Motor neuron (in vitro differentiated cells): ENCODE measurements at places on chromosomes 2 and 18. TPM values are rescaled to one million over a fixed set of nuclear protein-coding genes. Genes with fewer than 3 reads are reported as not detected.

LYPD6 gene
- 2.6 and 2.7 TPM in 2 replicates for total RNA-seq

KATNAL2 gene
- total RNA-seq = 8.8 and 15.3 TPM in 2 replicates

OR6B3 gene
- total RNA-seq = 0.87 and 1.1 TPM in 2 replicates

SCN7A gene
- total RNA-seq = 0.32 TPM in 1 of 2 replicates, not detected in the other

COX5B gene
- total RNA-seq = 256 and 342 TPM in 2 replicates

DNA sequence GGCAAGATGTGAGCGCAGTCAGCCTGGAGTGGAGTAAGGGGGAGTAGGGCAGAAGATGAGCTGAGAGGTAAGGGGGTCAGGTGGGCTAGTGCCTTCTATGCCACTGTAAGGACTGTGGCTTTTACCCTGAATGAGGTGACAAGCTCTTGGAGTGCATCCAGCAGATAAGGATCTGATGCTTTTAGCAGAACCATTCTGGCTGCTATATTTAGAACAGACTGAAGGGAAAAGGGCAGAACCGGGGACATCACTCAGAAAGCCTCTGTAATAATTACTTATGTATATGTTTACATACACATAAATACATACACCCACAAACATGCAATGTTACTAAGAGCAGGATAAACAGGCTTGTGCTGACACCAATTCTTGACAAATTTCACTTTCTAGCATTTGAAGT, 124.8 kb downstream of the DTNB start:
- no peak for ATAC-seq

DNA sequence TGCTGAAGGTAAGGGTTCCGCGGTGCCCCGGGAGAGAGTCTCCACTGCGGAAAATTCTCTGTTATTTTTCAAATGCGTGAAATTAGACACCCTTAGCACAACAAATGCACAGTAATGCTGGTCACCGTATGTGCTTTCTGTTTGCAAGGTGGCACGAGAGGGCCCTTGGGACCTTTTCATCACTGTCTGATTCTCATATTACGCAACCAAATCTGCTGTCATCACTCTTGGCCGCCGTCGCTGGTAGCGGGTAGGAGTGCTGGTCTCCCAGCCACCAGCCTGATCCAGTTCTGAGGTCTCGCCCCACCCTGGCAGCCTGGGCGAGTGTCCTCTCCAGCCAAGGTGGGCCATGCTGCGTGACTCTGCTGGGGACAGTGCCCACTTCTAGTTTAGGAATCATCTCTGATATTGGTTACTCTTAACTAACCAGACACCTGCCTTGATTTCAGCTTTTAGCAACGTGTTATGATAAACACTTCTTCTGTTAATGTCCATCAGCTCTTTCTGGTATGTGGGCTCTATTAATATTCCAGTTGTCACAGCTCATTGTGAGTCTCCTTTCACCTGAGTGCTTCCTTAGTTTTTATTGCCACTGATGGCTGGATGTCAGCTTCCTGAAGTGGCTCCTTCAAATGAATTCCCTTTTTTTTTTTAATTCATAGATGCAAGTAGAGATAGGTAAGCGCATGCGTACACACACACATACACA, 199.4 kb downstream of the GBX2 start:
- peak; percentile 93 for ATAC-seq

DNA sequence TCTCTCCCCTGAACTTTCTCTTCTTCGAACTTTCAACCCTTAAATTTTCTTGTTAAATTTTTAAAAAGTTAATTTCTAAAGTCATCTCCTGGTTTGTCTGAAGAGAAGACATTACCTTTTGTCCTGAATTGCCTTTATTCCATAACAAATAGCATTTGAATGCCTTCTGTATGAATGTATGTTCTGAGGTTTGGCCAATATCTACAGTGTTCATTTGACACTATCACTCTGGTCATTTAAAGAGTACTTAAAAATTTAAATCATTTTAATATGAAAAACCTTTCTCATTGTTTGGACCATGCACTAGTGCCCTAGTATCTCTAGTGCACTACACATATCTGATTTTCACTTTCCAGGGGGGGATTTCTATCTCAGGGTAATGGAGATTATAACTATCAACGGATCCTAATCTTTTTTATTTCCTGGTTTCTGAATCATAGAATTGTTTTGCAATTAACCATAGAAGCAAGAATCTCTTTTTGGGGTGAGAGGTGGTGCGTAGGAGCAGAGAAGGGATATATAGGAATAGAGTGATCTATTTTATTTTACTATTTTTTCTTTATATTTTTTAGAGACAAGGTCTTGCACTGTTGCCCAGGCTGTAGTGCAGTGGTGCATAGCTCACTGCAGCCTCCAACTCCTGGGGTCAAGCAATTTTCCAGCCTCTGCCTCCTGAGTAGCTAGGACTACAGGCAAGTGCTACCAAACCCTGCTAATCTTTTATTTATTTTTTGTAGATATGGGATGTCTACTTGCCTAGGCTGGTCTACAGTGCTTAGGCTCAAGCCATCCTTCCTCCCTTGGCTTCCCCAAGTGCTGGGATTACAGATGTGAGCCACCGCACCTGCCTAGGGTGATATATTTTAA, 25.5 kb downstream of the TANC1 start:
- ATAC-seq = no peak

- ATAC-seq = no peak
Observed at GRCh38 chr2:159032146-159032545, 63.7 kb downstream of the TANC1 start.

DNA sequence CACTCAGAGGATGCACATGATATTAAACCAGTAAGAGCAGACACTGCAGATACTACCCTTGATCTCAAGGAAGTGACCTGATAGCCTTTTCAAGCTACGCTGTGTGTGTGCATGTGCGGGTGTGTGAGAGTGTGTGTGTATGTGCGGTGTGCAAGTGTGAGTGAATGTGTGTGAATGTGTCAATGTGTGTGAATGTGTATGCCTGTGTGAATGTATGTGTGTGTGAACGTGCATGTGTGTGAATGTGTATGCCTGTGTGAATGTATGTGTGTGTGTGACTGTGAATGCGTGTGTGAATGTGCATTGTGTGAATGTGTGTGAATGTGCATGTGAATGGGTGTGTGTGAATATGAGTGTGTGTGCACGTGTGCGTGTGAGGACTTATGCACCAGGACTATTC, 53.8 kb downstream of the KCNG2 start:
- no peak for ATAC-seq

DNA sequence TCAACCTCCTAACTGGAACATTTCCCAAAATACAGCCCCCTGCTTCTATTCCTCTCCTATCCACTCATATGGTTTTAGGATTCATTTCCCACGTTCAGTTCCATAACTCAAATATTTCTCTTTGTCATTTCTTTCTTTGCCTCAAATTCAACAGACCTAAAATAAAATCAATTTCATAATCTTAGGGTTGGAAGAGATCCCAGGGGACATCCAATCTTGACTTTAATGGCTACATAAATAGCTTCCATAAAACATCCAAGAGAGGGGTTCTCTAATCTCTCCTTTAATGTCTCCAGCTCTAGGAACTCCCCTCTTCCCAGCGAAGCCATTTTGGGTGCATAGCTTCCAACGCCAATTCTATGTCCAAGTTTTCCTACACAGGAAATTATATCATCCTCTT, 33.8 kb downstream of the RBKS start:
- ATAC-seq = no peak

- ATAC-seq = no peak
Observed at GRCh38 chr18:30432349-30432748, 610.2 kb downstream of the DSC3 start.

GRCh38 chr2:238873841-238874240, 26.0 kb downstream of the TWIST2 start:
- no peak for ATAC-seq

- peak; percentile 62 for ATAC-seq
Observed at GRCh38 chr18:67525328-67526099, 9.0 kb upstream of the DSEL start.

DNA sequence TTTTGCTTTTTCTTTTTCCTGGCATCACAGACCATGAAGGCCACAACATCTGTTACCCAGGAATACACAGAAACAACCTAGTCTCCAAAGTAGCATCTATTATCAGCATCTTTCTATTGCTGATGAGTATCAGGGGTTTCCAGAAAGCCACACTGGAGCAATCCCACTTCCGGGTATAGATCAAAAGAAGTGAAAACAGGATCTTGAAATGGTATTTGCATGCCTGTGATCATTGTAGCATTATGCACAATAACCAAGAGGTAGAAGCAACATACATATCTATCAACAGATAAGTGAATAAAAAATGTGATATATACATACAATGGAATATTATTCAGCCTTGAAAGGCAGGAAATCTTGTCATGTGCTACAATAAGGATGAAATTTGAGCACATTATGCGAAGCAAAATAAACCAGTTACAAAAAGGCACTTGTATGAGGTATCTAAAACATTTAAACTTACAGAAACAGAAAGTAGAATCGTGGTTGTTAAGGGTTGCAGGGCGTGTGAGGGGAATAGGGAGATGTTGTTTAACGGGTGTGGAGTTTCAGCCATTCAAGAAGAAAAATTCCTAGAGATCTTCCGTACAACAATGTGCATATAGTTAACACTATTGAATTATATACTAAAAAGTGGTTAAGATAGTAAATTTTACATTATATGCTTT, 115.1 kb downstream of the KCNE4 start:
- ATAC-seq = peak; percentile 83

DNA sequence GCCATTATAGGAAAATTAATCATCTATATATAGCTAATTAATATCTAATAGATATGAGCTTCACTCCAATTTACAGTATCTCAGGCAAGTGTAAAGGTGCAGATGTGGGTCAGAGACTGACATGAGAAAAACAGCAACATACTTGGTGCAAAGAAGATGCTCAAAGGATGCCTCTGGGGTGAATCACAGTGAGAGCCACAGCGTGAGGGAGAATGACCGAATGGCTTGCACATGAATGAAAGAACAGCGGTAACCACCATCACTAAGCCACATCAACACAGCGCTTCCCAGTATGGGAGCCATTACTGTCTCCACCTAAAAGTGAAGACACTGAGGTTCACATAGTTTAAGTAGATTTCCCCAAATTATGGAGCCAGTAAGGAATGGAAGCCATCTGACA, 423.4 kb upstream of the ID2 start:
- no peak for ATAC-seq

- no peak for ATAC-seq
Observed at GRCh38 chr18:23867006-23867405, 147.5 kb upstream of the TTC39C start.

- ATAC-seq = peak; percentile 51
Observed at GRCh38 chr2:64268330-64269048, 124.3 kb upstream of the PELI1 start.

DNA sequence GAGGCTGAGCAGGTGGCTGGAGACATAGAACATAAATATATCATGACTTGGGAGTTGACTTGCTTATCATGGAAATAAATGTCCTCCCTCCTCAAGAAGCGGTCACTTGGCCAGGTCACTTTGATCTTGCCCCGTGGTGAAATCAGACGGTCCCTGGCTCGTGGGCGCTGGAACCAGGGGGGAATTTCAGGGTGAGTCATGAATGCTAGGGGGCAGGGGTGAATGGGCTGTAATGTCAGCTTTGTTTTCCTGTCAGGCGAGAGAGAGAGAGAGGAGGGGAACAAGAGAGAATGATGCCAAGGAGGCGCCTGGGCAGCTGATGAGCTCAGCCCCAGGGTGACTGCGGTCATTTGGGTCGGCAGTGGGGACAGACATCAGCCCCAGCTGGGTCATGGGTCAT, 47.7 kb downstream of the RRM2 start:
- ATAC-seq = peak; percentile 41

DNA sequence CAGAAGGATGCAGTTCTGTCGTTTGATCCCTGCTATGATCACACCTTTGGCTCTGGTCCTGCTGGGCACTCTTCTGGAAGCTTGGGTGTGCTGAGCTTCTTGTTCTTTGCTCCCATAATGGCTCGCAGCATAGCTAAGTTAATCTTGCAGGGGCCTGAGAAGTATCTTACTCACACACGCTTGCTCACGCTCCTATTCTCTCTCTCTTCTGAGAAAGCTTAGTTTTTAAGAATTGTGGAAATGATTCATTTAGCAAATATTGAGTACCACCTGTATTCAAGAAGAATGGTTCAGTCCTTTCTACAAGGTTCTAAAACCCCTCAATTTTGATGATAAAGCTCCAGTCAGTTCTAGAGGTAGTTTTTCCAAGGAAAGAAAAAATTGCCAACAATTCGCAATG, 40.6 kb downstream of the XRCC5 start:
- no peak for ATAC-seq

- ATAC-seq = peak; percentile 51
Observed at GRCh38 chr18:8052237-8052701, 485.2 kb downstream of the PTPRM start.

- no peak for ATAC-seq
Observed at GRCh38 chr2:237474442-237474911, 12.6 kb upstream of the MLPH start.

DNA sequence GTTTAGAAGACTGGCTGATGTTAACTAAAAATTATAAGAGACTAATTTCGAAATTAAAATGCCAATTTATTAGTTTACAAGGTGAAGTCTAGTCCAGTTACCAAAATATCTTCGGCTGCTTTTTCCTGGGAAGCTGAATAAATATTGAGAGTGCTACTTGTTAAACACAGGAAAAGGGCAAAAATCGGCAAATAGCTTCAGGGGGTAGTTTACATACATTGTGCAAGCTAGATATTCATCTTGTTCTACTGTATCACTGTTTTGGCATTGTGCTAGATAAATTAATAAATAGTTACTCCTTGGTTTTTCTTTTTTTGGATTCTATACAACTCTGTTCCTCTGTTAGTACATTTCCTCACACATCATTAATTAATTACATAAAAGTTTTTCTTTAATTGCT, 29.3 kb downstream of the NHEJ1 start:
- no peak for ATAC-seq

DNA sequence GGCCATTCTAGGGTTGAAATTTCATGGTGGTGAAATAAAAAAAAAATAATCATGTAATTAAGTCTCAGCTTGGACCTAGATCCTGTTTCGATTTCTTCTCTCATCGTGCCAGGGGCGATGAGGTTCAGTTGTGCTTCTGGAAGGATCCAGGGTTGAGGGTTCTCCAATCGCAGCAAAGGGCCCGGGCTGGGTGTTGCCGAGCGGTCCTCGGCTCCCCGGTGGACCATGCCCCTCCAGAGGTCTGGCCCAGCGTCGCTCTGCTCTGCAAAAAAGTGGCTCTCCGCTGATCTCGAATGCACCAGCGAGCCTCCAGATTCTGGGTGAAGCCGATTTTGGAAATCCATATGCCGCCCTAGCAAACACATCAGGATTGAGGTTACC, 39.0 kb downstream of the EN1 start:
- ATAC-seq = peak; percentile 53

DNA sequence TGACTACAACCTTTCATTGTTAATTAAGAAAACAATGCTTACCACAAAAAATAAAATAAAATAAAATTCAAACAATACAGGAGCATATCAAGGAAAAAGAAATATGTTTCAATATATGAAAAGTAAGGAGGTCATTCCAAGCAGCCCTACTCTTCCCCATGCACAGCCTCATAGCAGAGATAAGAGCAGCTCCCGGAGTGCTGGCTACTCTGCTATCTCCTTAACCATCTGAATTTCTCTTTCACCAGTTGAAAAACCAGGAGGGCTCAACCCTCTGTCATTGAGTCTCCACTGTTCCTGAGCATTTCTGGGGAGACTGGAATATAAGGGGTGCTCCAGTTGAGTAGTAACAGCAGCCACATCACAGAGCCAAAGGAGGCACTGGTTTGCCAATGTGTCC, 201.4 kb downstream of the TCF4 start:
- ATAC-seq = no peak
